ENCODE measurements at places on chromosomes 5 and 9. TPM values are rescaled to one million over a fixed set of nuclear protein-coding genes. Genes with fewer than 3 reads are reported as not detected.

Gene SLC22A4
- total RNA-seq, result 1.8 TPM

Gene PCDHGA12
- 7.6 TPM for total RNA-seq

Gene C9orf43
- not detected for total RNA-seq

Gene SEMA6A
- 33.3 TPM for total RNA-seq

Gene CEL
- total RNA-seq, result 0.75 TPM

DNA sequence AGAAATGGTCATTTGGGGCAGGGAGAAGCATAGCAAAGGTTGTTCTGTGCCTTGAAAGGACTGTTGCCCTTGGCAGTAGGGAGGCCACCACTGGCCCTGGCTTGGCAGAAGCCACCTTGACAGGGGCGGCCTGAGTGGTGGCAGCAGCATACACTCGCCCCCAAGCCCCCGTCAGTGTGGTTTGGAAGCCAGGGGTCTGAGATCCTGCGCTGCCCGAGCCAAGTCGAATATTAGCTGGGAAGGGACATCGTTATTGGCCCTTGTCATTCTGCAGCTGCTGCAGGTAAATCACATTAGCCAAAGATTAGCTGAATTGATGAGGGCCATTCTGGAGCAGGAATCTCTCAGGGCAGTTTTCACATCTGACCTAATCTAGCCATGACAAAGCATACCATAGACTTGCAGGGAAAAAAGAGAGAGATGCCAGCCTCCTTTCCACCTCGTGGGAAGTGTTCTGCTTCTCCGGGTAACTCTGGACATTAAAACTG lies 9.0 kb downstream of the OLFM1 start:
- no peak for DNase-seq
- no peaks in the 10 kb centered on the region for H3K4me1 ChIP-seq
- H3K4me3 ChIP-seq, result no peak overlapping the region
- no peaks in the 10 kb centered on the region for H3K36me3 ChIP-seq
- no peak overlapping the region for H3K27ac ChIP-seq

GRCh38 chr5:138091685-138092084 lies 7.9 kb downstream of the WNT8A start:
- H3K27ac ChIP-seq, result no peak overlapping the region
- no peaks in the 10 kb centered on the region for H3K36me3 ChIP-seq
- no peaks in the 10 kb centered on the region for H3K4me1 ChIP-seq
- no peaks in the 10 kb centered on the region for H3K27me3 ChIP-seq

GRCh38 chr5:111615054-111615453 lies 102.7 kb upstream of the STARD4 start:
- H3K27ac ChIP-seq, result no peak overlapping the region
- H3K36me3 ChIP-seq, result no peaks in the 10 kb centered on the region
- no peaks in the 10 kb centered on the region for H3K27me3 ChIP-seq
- H3K4me3 ChIP-seq, result no peak overlapping the region
- no peaks in the 10 kb centered on the region for H3K4me1 ChIP-seq

DNA sequence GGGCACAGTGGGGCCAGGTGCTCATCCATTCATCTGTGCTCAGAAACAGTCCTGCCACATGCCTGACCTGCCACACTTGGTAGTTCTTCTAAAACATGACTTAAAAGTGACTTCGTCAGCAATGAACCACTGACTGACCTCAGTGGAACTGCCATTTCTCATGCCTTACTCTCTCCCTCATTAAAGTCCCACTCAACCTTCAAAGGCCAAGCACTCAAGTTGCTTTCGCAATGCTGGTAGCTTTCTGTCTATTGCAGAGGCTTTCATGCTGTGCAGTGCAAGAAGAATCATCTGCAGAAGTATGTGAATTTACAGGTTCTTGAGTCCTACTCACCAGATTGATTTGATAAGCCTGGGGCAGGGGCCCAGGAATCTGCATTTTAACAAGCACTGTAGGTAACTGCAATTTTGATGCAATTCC lies 23.9 kb downstream of the B4GALT1 start:
- H3K27ac ChIP-seq, result peak overlapping the region; percentile 56
- H3K36me3 ChIP-seq, result no peaks in the 10 kb centered on the region
- DNase-seq, result peak; percentile 66
- H3K4me1 ChIP-seq, result peaks cover 95% of the 10 kb centered on the region

DNA sequence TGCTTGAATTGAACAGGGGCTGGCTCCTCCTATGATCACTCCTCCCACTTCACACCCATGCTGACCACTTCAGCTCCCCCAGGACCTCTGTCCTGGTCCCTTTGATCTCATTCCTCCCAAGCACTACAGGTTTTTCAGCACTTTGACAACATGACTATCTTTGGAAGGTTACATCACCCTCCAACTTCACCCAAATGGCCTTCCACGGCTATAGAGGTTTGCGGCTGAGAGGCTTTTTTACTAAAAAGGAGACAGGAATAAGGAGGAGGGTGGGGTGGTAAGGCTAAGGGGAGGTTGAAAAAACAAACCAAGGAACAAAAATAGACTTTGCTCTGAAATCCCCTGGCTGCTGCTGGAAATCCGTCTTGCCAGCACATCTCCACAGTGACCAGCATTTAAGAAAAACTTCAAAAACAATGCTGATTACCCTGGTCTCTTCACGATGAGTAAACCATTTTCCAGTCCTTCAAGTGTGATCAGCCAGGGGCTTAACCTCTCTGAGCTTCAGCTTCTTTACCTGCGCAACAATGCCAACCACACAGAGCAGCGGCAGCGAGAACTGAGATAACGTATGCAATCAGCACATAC lies 102.7 kb downstream of the DPYSL3 start:
- no peak overlapping the region for H3K27ac ChIP-seq
- H3K27me3 ChIP-seq, result no peaks in the 10 kb centered on the region
- no peak overlapping the region for H3K4me3 ChIP-seq
- no peaks in the 10 kb centered on the region for H3K36me3 ChIP-seq

DNA sequence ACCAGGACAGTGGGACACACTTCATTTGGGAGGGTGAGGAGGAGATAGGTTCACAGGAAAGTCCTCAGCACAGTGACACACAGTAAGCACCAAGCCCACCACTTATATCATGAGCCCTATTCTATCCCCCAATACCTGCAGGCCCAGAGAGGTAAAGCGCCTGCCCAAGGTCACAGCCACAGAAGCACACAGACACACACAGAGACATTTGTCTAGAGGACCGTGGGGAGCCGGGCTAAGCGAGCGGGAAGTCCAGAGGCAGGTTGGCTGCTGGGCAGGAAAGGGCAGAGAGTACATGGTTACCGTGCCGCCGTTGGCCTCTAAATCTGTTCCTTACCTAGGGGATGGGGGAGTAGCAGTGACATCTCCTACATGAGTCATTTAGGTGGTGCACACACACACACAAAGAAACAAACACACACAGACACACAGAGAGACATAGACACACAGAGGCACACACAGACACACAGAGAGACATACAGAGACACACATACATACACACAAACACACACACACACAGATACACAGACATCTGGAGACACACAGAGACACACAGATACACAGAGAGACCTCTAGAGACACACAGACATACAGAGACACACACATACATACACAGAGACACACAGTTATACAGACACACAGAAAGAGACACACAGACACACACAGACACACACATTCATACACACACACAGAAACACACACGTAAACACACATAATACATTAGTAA lies 15.9 kb upstream of the DUSP1 start:
- no peak overlapping the region for H3K4me3 ChIP-seq
- no peaks in the 10 kb centered on the region for H3K36me3 ChIP-seq
- H3K27me3 ChIP-seq, result no peaks in the 10 kb centered on the region
- no peak overlapping the region for H3K27ac ChIP-seq

DNA sequence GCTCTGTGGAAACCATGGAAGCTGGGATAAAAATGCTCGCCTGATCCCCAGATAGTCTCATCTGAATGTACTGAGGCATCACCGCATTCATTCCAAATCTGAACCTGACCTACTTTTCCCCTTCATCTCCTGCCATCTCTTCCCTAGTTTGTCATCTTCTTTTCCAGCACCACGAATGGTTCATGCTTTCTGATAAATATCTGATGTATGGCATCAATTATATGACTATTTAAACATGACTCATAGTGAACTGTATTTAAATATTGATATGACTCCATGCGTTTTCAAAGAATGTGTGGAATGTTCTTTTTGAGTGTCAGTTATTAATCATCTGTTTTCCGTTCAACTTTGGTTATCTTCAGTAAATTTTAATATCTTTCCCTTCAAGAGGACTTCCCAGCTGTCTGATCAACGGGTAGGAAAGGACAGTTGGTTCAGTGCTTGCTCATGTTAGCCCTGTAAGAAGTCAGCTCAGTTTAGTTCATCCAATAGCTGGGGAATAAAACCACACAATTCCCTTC lies 21.1 kb downstream of the BASP1 start:
- no peaks in the 10 kb centered on the region for H3K27me3 ChIP-seq
- H3K36me3 ChIP-seq, result no peaks in the 10 kb centered on the region
- DNase-seq, result no peak
- H3K4me3 ChIP-seq, result no peak overlapping the region
- no peak overlapping the region for H3K27ac ChIP-seq
- no peaks in the 10 kb centered on the region for H3K4me1 ChIP-seq

DNA sequence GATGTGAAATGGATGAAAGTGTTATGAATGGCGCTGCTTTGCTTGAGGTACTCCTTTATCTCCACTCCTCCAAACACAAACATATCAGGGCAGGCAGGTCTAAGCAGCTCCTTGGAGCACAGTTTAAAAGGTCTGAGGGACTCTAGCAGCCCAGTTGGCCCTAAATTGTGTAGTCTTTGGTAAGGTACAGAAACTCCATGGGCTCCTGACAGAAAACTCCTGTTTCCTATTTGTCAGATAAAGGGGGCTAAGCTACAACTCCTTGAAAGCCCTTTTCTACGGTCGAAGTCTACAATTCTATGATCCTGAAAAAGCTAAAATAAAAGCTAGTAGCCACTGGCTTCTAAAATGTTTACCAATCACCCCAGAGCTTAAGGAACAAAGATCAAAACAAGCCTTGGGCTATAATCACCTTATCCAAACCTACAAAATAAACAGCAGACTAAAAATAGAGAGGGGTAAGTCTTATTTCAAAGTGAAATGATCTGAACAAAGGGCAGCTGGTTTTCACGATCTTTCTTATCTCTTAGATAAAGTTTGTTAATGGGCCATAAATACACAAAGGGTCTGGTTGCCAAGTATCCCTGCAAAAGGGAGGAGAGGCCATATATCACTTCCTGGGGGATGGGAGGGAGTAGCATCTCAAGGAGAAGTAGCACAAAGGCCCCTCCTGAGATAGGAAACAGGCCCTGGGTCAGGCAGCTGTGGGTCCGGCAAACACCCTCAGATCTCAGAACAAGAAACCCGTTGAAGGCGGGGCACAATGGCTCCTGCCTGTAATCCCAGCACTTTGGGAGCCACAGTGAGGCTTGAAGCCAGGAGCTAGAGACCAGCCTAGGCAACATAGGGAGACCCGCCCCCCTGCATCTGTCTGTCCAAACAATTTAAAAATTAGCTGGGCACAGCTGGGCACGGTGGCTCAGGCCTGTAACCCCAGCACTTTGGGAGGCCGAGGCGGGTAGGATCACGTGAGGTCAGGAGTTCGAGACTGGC lies 28.3 kb upstream of the DENND4C start:
- DNase-seq, result peak; percentile 42
- H3K4me3 ChIP-seq, result no peak overlapping the region
- no peaks in the 10 kb centered on the region for H3K4me1 ChIP-seq
- no peaks in the 10 kb centered on the region for H3K36me3 ChIP-seq

DNA sequence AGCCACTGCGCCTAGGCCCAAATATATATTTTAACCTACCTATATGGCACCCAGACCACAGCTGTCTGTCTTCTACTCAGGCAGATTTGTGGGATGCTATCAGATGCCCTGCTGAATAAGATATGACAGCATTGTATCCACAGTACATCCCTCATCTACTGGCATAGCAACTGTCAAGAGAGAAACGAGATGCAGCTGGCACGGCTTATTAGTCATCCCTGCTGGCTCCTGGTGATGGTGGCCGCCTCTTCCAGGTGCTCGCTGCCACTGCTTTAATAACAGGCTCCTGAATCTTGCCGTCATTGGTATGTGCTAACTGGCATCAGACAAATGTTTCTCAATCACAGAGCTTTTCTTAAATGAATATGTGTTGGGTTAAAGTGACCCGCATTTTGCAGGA lies 34.0 kb downstream of the B4GALT1 start:
- no peak overlapping the region for H3K27ac ChIP-seq

DNA sequence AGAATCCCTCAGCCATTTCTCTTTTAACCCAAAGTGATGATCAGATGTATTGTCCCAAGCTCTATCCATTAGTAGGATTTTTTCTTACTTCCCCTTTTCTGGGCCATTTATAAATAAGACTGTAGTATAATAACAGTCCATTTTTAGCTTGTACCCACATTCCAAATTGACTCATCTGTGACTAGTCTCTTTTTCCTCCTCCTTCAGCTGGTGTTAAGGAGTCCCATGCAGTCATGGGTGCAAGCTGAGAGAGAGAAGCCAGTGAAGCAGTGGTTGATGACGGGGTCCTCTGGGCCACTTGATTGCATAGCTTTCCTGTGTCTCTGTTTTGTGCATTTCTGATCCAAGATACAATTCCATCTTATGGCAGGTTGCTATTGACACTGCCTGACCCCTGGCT lies 476.0 kb upstream of the CD180 start:
- H3K36me3 ChIP-seq, result no peaks in the 10 kb centered on the region
- H3K27ac ChIP-seq, result no peak overlapping the region
- no peak for DNase-seq
- no peaks in the 10 kb centered on the region for H3K27me3 ChIP-seq
